Urinary bladder (tissue), 4 donors: ENCODE measurements at places on chromosomes 5 and 9.

DNA sequence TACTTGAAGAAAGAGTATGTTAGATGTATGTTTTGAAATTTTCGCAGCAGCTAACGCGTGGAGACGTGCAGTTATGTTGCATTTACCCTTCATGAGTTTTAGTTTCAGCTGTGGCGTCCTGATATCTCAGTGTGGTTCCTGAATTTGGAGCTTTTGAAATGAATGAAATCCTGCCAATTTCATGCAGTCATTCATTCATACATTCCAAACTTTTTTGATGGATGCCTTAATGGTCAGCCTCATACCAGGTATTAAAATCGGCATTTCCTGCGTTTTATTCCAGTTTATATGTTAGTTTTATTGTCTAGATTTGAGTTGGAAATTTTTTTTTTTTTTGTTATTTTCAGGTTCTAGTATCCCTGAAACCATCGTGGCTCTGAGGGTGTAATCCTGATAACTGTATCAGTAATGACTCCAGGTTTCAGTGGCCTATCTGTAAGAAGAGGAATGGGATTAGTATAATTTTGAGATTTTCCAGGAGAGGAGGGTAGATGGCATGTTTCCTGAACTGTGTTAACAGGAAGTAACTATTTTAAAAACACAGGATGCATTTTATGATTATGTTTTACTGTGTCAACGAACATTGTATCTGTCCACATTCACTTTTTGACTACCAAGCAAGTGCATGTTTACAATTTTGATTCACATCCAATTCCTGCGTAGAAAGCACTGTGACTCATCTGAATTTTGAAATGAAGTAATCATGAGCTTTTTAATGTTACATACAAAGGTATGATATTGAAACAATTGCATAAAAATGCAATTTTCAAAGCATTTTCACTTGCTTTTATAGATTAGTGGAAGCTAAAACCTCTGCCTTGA is 1.0 kb downstream of the FOCAD start:
- peak; percentile 43 for DNase-seq

- no peak for DNase-seq
These were observed 14.7 kb upstream of the CFAP157 start for GRCh38 chr9:127692071-127692470.

GRCh38 chr9:130936285-130937117 is 2.5 kb downstream of the FIBCD1 start:
- no peak for DNase-seq

- peak; percentile 94 for DNase-seq
These were observed 1.9 kb downstream of the SPARC start for GRCh38 chr5:151684690-151685361.

GRCh38 chr5:139743001-139743771 is 52.4 kb upstream of the PSD2 start:
- DNase-seq: no peak

- DNase-seq: no peak
These were observed 85.6 kb downstream of the DAB2IP start for GRCh38 chr9:121736934-121737462.

DNA sequence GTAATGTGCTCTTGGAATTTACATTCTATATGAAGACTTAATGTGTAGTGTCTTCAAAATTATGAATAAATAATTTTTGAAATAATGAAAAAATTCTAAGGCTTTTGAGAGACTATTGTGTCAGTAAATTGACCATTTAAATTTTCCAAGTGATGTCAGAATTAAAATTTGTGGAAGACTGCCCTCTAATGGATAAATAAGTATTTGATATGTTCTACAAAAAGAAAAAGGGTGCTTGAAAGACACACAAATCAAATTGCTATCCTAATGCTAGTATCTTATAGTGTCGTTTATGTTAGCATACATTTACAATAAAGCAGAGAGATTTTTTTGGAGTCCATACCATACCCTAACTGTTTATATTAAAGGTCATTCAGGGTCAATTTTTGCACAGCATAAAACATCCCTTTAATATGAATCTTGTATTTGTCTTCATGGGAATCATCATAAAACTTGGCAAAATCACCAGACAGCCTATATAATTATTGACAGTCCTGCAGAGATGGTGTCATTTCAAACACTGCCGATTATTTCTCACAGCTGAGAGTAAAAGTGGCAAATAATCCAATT is 120.8 kb upstream of the SLC27A6 start:
- DNase-seq: peak; percentile 15
